T-helper 2 cell treated with Interferon-gamma antibody and Interleukin-4, amounts not matched to agents 100 ng/mL and 5 ng/mL, for 36 hours (primary cell): ENCODE measurements at places on chromosomes 6 and 20. TPM values are rescaled to one million over a fixed set of nuclear protein-coding genes. Genes with fewer than 3 reads are reported as not detected.

ZSCAN12 gene
- total RNA-seq = 4.8 and 5.7 TPM in 2 replicates

APOM gene
- 3.0 TPM in 2 replicates for total RNA-seq

BTBD9 gene
- total RNA-seq = 17.2 and 18.8 TPM in 2 replicates

GNRH2 gene
- total RNA-seq = 0.89 and 1.7 TPM in 2 replicates

FAM210B gene
- 6.7 and 6.8 TPM in 2 replicates for total RNA-seq

LSM14B gene
- 38.6 and 39.4 TPM in 2 replicates for total RNA-seq

FAM83D gene
- total RNA-seq = 17.3 and 17.6 TPM in 2 replicates

HLA-DQB1 gene
- total RNA-seq = 7.0 and 10.0 TPM in 2 replicates

ABHD16B gene
- total RNA-seq = not detected in 2 replicates

ENPP5 gene
- not detected in 2 replicates for total RNA-seq

METTL24 gene
- total RNA-seq = not detected in 2 replicates

SLC22A16 gene
- total RNA-seq = 0.18 TPM in 1 of 2 replicates, not detected in the other

GINS1 gene
- 31.3 and 33.8 TPM in 2 replicates for total RNA-seq

PDCD2 gene
- 87.8 and 89.1 TPM in 2 replicates for total RNA-seq

SLC26A8 gene
- not detected in 2 replicates for total RNA-seq

PAX1 gene
- total RNA-seq = not detected in 2 replicates
